ENCODE measurements at places on chromosomes 16 and 17. TPM values are rescaled to one million over a fixed set of nuclear protein-coding genes. Genes with fewer than 3 reads are reported as not detected.

CNTNAP1 gene
- 4.0 TPM for total RNA-seq

LDHD gene
- total RNA-seq = 27.7 TPM

SLC46A1 gene
- total RNA-seq = 79.8 TPM

TNRC6A gene
- 73.0 TPM for total RNA-seq

CACNG3 gene
- not detected for total RNA-seq

KRTAP2-1 gene
- not detected for total RNA-seq

SBK1 gene
- 4.5 TPM for total RNA-seq

CDH15 gene
- 0.08 TPM for total RNA-seq

DNA sequence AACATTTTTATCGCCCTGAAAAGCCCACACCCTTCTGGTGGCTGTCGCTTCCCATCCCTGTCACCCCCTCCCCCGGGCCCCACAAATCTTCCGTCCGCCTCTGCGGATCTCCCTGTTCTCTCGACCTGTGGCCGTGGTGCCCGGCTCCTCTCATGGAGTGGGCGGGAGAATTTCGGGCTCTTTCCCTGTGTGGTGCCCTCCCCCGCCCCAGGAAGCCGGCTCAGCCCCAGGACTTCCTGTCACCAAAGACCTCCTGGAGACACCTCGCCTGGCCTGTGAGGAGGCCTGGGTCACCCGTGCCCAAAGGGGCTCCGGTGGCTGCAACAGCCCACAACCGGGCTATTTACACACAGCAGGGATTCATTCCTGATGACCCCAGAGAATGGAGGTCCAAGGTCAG lies 26.1 kb upstream of the UBE2I start:
- no peaks in the 10 kb centered on the region for H3K4me1 ChIP-seq
- no peak for DNase-seq
- H3K27me3 ChIP-seq = peaks cover 23% of the 10 kb centered on the region
- H3K4me3 ChIP-seq = no peak overlapping the region
- H3K36me3 ChIP-seq = no peaks in the 10 kb centered on the region
- no peak overlapping the region for H3K27ac ChIP-seq

- no peak overlapping the region for H3K27ac ChIP-seq
- DNase-seq = no peak
- no peak overlapping the region for H3K4me3 ChIP-seq
Measured at GRCh38 chr17:58195518-58196123, 3.1 kb downstream of the EPX start.

- no peak overlapping the region for H3K4me3 ChIP-seq
- DNase-seq = no peak
- H3K4me1 ChIP-seq = no peaks in the 10 kb centered on the region
- H3K27me3 ChIP-seq = no peaks in the 10 kb centered on the region
- H3K27ac ChIP-seq = no peak overlapping the region
Measured at GRCh38 chr17:56319531-56319930, 166.3 kb downstream of the ANKFN1 start.

- H3K4me3 ChIP-seq = no peak overlapping the region
- H3K27me3 ChIP-seq = no peaks in the 10 kb centered on the region
- DNase-seq = no peak
- H3K36me3 ChIP-seq = no peaks in the 10 kb centered on the region
- no peaks in the 10 kb centered on the region for H3K4me1 ChIP-seq
Measured at GRCh38 chr17:6630390-6630789, 10.1 kb downstream of the KIAA0753 start.

DNA sequence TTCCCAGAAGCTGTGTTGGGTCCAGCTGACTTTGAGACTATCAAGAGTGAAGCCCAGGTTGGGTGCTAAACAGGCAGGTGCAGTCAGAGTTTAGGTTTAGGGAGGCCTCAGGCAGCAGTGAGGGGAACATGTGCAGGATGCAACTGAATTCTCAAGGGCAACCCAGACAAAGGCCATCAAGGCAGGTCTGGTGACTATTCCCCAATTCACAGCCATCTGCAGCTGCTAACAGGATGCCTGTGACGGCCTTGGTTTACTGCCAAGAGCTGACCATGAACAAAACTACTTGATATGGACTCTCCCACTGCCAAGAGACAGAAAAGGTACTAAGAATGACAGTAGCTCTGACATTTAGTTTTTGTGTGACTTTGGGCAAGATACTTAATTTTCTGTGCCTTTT lies 45.2 kb upstream of the BCAR1 start:
- no peaks in the 10 kb centered on the region for H3K27me3 ChIP-seq
- DNase-seq = peak; percentile 87
- H3K36me3 ChIP-seq = peaks cover 10% of the 10 kb centered on the region
- no peak overlapping the region for H3K4me3 ChIP-seq
- H3K27ac ChIP-seq = peak overlapping the region; percentile 13
